Activated T-helper 17 cell treated with anti-CD3 and anti-CD28 coated beads, Interleukin-2, amount 50 U/mL, for 72 hours (primary cell): ENCODE measurements at places on chromosomes 5 and 9.

GRCh38 chr9:110104261-110104809 lies 103.6 kb downstream of the C9orf152 start:
- ATAC-seq: no peak

- ATAC-seq: no peak
These were observed 349.9 kb downstream of the EFNA5 start for GRCh38 chr5:107320846-107321245.

GRCh38 chr9:113715086-113715485 lies 161.0 kb upstream of the ZNF618 start:
- ATAC-seq: no peak

DNA sequence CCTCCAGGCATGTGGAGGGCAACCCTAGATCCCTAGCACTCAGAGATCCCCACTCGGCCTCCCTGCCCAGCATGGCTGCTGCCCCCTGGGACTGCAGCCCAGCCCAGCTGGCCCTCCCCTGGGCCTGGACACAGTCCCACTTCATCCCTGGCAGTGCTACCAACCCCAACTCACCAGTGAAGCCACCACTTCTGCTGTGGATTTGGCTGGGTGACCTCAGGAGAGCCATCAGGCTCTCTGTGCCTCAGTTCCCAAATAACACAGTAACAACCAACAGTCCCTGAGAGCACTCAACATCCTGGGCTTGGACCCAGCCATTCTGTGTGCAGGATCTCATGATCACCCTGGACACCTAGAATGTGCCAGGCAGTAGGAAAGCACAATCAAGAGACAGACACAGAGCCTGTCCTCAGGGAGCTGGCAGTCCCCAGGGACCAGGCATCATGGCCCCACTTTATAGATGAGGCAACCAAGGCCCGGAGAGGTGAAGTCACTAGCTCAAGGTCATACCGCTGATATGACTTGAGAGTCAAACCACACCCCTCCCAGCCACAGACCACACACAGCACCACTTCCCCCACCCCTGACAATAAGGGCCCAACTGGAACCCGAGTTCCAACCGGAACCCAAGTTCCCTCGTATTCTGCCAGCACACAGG lies 4.7 kb upstream of the PSMB7 start:
- ATAC-seq: no peak

DNA sequence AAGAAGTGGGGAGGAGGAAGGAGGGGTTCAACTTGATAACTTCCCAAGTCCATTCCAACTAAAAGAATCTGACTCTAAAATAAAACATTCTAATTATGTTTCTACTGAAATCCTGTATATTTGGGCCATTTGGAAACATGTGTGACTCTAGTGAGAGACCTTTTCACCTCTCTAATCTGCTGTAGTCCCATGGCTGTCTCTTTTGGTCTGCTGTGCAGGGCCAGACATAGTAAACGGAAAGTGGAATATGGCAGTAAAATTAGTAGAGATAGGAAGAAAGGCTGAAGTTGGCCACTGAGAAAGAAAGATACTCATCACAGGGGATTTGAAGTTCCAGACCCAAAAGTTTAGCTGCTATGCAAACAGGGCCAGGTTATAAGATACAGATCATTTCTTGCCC lies 15.9 kb downstream of the RFX3 start:
- ATAC-seq: no peak

GRCh38 chr5:127316011-127316410 lies 25.4 kb downstream of the MEGF10 start:
- no peak for ATAC-seq

- ATAC-seq: peak; percentile 59
These were observed 99.4 kb downstream of the C5orf15 start for GRCh38 chr5:133868946-133869518.

- no peak for ATAC-seq
These were observed 222.2 kb upstream of the MEF2C start for GRCh38 chr5:89105171-89105695.

- no peak for ATAC-seq
These were observed 5.9 kb downstream of the RGMB start for GRCh38 chr5:98779264-98779877.

DNA sequence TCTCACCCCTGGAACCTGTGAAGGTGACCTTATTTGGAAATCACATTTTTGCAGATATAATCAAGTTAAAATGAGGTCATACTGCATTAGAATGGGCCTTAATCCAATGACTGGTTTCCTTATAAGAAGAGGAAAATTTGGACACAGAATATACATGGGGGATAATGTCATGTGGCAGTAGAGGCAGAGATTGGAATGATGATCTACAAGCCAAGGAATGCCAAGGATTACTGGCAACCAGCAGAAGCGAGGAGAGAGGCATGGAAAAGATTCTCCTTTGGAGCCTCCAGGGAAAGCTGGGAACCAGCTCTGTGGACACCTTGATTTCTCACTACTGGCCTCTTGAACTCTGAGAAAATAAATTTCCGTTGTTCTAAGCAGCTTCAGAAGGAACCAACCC lies 20.2 kb upstream of the CEP78 start:
- ATAC-seq: no peak

DNA sequence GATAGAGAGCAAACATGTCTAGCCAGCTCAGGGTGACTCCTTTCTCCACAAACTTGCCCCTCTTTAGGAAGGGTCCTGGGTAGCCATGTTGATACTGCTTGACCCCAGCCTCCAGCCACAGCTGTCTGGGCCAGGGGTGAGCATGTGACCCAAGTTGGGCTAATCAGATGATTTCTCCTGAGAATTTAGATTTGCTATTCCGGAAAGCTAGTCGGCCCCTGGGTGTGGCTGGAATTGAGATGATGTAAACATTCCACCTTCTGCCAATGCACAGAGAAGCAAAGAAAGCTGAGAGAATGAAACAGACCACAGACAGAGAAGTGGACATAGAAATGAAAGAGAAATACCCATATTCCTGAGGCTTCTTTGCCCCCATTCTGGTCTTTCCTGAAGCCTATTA lies 17.8 kb upstream of the B4GALT1 start:
- ATAC-seq: no peak

GRCh38 chr9:136829981-136830885 lies 12.0 kb upstream of the AJM1 start:
- ATAC-seq: no peak

- ATAC-seq: no peak
These were observed 31.6 kb upstream of the F2RL1 start for GRCh38 chr5:76787237-76787636.

DNA sequence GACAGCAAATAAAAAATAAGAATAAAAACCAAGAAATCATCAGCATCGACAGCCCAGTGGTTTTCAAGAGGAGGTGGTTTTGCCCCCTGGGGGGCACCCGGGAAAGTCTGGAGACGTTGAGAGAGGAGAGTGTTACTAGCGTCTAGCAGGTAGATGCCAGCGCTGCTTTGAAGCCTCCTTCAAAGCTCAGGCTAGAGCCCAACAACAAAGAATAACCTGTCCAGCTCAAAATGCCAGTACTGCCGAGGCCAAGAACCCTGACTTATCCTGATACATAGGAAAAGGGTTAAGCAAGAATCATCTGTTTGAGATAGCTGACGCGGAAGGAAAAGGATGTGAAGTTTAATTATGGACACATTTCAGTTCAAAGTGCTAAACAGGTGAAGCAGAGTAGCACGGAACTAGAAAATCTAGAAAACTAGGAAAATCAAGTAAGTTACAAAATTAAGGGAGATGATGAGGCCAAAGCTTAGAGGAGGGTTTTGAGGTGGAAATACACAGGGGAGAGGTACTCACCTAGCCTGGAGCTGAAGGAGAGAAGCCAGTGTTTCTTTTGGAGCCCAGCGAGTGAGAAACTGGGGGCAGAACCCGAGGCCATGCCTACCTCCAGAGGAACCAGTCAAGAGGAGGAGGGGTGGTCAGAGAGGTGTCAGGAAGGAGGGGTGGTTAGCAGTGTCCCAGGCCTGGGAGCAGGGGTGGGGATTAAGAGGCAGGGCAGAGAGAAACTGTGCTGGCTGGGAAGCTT lies 121.0 kb upstream of the RETREG1 start:
- ATAC-seq: no peak

DNA sequence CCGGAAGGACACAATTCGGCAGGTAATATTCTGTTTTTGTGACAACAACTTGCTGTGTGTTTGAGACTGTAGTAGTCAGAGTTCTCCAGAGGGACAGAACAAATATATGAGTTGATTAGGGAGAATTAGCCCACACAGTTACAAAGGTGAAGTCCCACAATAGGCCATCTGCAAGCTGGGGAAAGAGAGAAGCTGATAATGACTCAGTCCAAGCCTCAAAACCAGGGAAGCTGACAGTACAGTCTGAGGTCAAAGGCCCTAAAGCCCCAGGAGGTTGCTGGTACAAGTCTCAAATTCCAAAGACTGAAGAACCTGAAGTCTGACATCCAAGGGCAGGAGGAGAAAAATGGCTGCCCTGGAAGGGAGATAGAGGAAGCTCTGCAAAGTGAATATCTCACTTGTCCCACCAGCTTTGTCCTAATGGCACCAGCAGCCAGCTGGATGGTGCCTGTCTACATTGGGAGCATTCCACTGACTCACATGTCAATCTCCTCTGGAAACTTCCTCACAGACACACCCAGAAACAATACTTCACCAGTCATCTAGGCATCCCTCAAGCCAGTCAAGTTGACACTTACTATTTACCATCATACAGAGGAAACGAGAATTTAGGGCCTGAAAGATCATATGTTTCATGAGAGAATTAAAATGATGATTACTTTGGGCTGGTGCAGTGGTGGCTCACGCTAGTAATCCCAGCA lies 36.3 kb upstream of the CTXN3 start:
- ATAC-seq: peak; percentile 68

DNA sequence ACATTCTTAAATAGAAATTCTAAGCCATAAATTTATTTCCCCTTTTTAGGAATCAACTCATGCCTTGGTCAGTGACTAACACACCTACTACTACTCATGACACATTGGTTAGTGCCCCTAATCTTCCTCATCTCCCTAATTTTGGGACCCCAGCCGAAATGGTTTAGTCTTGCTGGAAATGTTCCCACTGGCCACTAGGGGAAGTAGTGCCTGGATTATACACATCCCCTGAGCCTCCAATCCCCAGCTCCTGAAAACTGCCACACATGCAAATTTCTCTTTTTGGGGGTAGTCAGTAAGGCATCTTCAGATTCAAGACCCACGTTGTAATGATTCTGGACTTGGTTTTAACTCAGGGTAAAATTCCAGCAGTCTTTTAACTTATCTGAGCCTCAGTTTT lies 79.8 kb downstream of the HSD17B3 start:
- ATAC-seq: no peak

DNA sequence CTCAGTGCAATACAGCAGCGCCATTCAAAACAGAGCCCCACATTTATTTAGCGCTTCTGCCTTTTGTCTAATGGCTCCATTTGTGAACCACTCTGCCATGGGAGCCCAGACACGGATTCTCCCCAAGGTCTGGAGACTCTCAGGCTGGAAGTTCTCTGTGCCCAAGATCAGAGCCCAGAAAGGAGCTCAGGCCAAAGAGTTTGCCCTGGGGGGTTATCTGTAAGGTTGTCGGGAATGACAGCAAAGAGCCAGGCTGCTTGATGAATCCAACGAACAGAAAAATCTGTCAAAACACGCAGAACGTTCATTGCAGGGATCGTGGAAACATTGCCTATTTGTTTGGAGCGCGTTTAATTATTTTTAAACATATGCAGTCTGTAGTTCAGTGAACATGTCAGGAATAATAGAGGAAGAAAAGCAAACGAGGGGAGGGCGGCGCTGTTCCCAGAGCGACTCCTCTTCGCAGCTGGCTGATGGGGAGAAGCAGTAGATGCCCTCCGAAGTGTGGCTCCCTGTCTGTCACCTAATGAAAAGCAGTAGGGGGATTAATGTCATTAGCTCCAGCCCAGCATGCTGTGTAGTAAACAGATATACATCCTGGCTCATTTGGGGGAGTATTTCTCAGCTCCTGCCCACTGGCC lies 464.9 kb upstream of the MPDZ start:
- no peak for ATAC-seq

DNA sequence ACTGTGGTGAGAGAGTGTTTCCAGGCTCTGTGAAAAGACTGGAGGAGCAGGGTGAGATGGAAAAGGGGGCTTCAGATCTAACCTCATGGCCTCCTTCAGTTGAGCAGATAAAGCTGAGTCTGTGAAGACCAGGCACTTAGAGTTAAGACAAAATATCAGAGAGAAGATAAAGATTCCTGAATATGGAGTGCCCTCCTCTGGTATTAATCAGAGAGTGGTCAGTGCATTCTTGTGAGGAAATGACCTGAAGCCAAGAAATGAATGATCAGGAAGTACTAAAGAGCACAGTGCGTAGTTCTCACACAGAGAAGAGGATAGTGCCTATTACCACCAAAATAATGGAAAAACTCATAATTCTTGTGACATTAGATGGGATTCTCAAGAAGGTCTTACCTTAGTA lies 1417.0 kb upstream of the ACO1 start:
- no peak for ATAC-seq

GRCh38 chr5:146199176-146199815 lies 4.1 kb upstream of the RBM27 start:
- no peak for ATAC-seq

DNA sequence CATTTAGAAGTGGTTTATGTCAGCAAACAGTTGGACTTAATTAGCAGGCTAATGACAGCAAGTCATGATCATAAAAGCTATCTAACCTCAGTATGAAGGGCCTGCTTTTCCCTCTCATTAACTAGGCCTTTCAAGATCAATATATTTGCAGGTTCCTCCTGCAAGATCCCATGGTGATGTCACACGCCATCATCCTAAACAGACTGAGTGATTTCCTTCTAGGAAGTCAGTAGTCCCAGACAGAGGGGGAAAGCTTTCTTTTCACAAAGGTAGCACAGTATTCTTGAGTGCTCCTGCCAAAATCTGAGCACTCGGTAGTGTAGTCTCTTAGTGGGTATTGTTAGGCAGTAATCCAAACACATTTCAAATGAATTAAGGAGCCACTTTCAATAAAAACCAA lies 52.5 kb downstream of the UIMC1 start:
- no peak for ATAC-seq

GRCh38 chr9:130935648-130936271 lies 3.3 kb downstream of the FIBCD1 start:
- no peak for ATAC-seq

- ATAC-seq: peak; percentile 49
These were observed 39.2 kb upstream of the NEK6 start for GRCh38 chr9:124218438-124218982.

GRCh38 chr5:79878721-79879336 lies 112.2 kb downstream of the MTX3 start:
- peak; percentile 60 for ATAC-seq
